ENCODE measurements at places on chromosomes 3 and 15. TPM values are rescaled to one million over a fixed set of nuclear protein-coding genes. Genes with fewer than 3 reads are reported as not detected.

Gene TP63
- total RNA-seq: 16.1 TPM

Gene LRTM1
- 0.29 TPM for total RNA-seq

Gene DNAH12
- total RNA-seq: 0.29 TPM

Gene TMED3
- 208 TPM for total RNA-seq

Gene SLC25A20
- total RNA-seq: 15.2 TPM
